ENCODE measurements at places on chromosomes 16 and 17.

GRCh38 chr16:9082422-9082821 lies 9.0 kb upstream of the HAPSTR1 start:
- no peak for DNase-seq

DNA sequence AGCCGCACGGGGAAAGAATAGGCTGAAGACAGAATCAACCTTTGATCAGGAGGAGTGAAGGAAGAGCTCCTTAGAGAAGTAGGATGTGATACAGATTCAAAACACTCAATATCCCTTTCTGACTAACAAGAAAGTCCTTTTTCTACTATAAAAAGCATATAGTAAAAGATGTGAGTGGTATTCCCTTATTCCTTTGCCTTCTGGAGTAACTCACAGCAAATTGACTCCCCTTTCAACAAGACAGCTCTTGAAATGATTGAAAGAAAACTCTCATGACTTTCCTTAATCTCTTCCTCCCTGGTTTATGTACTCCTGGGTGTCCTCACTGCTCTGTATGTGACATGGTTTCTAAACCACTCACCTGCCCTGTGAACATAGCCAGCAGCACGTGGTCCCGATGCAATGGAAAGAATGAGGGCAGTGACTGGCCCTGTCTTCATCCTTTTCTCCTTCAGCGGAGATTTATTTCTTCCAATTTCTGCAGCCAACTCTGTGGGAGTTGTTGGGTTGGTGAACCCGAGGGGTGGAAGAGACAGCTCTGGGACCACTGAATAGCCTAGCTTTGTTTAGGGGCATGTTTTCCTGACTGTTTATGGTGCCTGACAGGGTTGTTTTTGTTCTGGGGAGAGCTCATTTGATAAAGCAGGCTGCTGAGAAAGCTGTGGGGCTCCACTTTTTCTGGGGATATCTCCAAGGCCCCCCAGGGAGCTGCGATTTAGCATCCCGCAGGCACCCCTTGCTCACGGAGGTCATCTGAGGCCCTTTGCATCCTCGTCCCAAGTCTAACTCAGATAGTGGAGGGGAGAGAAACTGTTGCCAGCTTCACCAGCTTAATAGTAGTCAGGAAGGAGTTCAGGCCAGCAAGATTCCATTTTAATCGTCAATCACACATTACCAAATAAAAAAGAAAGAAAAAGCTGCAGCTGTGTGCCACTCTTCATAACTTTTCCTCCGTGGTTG lies 46.7 kb downstream of the MAP2K6 start:
- no peak for DNase-seq

DNA sequence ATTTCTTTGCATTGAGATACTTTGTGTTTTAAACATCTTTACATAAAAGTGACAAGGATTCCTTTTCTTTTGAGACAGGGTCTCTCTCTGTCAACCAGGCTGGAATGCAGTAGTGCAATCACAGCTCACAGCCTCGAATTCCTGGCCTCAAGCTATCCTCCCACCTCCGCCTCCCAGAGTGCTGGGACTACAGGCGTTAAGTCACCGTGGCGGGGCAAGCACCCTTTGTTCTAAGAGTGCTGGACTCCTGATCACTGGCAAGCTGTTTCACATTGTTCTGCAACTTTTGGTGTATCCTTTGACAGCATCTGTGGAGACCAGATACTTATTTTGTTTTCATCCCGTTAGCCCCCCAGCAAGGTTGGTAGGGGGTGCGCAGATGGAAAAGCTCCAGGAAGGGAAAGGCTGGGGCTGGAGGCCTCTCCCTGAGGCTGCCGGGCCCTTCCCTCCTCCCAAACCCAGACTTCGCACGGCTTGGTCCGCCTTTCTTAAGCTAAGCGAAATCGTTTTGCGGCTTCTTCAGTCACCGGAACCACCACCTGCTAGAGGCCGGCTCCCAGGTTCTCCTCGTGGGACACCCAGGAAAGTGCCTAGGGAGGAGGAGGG lies 1.1 kb downstream of the ST6GALNAC2 start:
- DNase-seq = no peak

DNA sequence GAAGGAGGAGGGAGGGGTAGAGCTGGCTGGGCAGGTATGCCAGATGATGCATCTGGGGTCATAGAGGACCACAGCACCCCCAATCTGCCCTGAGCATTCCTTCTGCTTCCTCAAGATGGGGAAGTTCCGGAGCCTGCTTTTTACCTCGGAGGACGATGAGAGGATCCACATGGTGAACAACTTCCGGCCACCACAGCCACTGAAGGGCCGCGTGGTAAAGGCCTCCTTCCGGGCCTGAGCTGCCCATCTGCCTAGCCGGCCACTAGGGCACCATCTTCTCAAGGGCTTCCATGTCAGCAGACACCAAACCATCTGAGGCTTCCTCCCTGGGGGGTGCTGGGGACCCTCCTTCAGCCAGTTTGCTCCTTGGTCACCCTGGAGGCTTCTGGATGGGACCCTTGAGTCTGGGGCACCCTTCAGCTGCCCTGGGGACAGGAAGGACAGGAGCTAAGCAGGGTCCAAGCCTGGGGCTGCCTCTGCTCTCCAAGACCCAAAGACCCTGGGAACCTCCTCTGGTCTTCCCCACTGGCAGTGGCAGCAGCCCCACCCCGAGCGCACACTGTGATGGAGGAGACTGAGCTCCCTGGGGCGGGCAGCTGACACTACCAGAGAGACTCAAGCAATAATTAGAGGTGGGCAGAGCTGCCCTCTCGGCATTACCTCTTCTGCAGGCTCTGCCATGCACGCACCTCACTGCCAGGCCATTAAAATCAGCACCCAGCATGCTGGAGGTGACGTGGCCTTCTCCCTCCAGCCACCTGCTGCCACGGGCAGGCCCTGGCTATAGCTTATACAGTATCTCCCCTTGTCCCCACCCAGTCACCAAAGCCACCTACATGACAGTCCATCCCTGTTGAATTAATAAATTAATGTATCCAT lies 9.3 kb downstream of the CA7 start:
- DNase-seq = no peak

GRCh38 chr17:57447990-57448758 lies 191.9 kb downstream of the MSI2 start:
- no peak for DNase-seq

DNA sequence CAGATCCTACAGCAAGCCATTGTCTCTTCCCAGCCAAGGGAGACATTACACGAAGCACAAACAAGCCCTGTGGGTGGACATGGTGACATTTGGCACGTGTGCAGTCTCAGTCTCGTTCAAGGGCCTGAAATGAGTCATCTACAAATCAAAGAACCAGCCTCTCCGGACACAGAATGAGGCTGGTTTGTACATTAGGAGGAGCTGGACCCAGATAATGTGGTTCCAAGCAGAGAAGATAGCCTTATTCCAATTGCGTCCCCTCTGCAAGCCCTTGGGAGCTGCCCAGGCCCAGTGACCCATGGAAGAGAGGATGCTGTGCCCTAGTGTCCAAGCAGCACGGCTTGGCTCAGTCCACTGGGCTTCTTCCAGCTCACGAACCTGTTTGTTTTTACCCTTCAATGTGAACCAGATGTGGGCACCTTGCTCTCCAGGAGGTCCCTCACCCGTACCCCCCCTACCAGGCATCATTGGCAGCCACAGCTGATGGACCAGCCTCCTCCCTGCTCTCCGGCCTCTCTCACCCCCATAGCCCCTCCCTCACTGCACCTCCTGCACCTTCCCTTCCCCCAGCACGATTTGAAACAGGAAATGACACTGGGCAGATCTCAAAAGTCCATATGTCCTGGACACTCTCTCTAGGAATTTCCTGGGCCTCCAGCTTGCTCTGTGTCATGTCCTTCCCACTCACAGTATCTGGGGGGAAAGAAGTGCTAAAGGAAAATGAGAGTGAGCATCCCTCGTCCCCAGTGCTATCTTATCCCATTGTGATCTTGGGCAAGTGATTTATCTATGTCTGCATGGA lies 26.2 kb downstream of the KPNA2 start:
- DNase-seq = no peak

DNA sequence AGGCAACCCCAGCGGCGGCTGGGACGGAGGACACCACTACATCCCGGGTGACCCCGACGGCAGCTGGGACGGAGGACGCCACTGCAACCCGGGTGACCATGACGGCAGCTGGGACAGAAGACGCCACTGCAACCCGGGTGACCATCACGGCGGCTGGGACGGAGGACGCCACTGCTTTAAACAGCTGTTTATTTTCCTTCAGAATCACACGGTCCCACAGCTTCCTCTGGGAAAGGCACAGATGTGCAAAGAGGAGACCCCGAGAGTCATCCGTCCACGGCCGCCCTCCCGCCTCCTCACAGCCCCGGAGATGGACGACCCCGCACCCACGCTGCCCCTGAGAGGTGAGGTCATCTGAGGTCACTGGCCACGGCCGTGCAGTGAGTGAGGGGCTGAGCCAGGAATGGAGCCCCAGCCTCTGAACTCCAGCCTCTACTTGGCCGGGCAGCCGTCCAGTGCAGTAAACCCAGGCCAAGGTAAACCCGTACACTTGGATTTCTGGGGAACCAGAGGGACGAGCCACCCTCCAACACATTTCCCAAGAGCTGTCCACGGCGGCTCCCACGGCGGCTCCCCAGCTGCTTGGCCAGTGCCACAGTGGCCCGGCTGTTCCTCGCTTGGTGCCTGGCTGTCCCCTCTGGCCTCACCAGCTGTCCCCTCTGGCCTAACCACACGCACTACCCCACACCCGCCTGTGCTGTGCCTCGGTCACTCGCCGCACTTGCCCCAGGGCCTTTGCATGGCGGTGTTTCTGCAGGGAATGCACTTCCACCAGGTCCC lies 43.2 kb upstream of the PABPN1L start:
- no peak for DNase-seq

DNA sequence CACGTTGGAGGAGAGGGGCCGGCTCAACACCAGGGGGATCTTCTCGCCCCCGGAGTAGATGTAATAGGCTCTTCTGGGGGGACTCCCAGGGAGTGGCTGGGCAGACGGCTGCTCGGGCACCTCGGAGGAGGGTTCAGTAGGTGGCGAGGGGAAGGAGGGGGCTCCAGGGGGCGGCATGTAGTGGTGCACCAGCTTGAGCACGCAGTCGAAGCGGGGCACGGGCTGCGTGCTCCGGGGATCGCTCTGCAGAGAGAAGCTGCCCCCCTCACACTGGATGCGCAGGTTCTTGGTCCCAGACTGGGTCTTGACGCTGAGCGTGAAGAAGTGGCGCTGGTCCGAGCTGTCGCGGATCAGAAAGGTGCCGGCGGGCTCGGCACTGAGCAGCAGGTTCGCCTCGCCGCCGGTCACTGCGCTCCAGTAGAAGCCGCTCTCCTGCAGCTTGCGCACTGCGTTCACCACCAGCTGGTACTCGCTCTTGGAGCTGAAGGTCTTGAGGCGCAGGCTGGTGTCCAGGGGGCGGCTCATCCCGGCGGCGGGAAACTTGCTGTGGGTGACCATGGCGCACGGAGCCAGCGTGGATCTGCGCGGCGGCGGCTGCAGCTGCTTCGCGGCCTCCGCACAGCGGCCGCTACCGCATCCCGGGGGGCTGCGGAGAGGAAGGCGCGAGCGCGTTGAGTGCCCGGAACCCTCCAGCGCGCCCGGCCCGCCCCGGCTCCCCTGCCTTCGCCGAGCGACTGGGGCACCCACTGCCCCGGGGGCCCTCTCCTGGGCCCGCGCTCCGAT lies 1.1 kb downstream of the SOCS3 start:
- no peak for DNase-seq

DNA sequence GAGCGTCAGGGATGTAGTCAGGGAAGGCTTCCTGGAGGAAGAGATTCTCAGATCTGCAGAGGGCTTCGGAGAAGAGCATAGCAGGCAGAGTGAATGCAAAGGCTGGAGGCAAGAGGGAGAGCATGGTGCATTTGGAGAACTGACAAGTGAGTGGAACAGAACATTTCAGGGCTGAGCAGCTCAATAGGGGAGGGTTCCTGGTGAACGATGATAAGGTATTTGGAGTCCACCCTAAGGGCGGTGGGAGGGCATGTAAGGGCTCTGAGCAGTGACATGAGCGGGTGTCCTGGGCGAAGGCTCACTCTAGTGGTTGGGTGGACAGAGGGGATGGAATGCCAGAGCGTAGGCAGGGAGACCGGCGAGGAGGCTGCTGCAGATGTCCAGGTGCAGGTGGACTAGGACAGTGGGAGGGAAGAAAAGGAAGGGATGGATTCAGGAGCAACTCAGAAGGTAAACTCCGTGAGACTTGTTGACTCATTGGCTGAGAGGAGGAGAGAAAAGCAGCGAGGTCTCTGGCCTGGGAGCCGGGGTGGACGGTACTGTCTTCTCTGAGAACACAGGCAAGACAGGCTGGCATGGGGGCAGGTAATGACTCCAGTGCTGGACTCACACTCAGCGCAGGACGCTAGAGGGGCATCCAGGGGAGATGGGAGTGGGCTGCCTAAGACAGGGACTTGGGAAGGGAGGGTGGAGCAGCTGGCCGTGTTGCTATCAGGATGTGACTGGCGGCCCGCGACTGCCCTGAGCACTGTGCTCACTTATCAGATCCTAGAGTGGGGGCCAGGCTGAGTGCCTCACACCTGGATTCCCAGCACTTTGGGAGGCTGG lies 1.4 kb upstream of the PITPNA start:
- DNase-seq = no peak

DNA sequence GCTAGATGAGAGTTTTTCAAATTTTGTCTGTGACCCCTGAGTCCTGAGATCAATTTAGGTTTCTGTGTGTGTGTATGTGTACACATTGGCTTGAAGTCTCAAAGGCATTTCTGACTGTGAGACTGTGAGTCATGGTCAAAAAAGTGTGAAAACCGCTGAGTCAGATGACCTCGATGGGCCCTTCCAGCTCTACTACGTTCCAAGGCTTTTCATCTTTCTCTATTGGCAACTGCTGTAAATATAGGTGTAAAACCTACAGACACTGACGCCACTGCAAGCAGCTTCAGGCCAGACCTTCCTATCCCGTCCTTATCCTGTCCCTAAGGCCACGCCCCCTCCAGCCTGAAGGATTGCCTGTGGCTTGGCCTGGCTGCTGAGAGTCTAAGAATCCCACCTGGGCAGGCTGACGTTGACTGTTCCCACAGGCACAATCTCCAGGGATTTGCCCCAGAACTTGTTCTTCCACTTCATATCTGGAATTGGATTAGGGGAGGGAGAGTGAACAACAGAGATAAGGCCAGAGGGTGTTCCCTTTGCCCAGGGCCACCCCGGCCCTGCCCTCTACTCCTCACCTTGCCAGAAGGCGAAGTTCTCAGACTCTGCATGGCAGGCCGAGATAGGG lies 11.3 kb downstream of the OSBPL7 start:
- no peak for DNase-seq

DNA sequence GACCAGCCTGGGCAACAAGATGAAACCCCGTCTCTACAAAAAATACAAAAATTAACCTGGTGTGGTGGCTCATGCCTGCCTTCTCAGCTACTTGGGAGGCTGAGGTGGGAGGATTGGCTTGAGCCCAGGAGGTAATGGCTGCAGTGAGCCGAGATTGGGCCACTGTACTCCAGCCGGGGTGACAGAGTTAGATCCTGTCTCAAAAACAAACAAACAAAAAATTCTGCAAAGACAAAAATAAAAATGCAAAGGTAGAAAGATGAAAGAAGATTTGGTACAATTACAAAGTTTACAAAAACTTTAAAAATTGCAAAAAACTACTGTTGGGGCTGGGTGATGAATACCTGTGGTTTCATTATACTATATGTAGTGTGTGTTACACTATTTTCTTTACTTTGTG lies 5.5 kb upstream of the CDH1 start:
- no peak for DNase-seq
